ENCODE measurements at places on chromosomes 6 and 20.
A peak's percentile ranks its signal among the peaks of the same experiment; 100 is the strongest.

DNA sequence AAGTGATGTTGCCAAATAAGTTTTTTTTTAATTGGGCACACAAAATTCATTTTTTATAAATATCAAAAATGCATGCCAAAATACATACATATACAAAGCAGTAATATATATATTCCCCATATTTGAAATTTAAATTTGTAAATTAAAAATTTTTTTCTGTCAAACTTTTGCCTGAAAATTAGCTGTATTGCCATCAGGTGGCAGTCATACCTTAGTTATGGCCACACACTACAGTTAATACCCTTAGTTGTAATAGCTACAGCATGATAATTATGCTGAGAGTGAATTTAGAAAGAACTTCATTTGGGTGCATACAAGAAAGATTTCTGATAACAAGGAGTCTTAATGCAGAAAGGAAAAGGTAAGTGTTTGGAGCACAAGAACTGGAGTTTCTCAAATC is 46.2 kb upstream of the SDHAF4 start:
- peak; percentile 44 for DNase-seq

GRCh38 chr20:44683263-44684046 is 31.7 kb upstream of the CCN5 start:
- DNase-seq = peak; percentile 84

GRCh38 chr6:53306819-53307347 is 41.9 kb downstream of the ELOVL5 start:
- no peak for DNase-seq

DNA sequence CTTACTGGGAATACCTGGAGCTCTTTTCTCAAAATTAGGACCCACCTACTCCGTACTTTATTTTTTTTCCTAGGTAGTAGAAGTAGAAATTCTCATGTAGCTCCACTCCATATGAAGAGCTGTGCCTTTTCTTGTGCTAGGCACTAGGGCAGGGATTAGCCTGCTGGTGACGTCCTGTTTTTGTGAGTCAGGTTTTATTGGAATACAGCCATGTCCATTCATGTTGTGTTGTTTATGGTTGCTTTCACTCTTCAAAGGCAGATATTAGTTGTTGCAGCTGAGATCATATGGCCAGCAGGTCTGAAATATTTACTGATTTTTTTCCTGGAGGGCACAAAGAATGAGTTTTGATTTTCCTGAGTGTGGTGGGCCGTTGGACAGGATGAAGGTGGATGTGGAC is 20.5 kb downstream of the XRN2 start:
- no peak for DNase-seq

- no peak for DNase-seq
Measured at GRCh38 chr6:44561060-44561623, 173.6 kb downstream of the CDC5L start.

GRCh38 chr6:11830520-11830919 is 51.9 kb upstream of the ADTRP start:
- peak; percentile 19 for DNase-seq

- no peak for DNase-seq
Measured at GRCh38 chr20:15318682-15319081, 981.3 kb upstream of the FLRT3 start.

DNA sequence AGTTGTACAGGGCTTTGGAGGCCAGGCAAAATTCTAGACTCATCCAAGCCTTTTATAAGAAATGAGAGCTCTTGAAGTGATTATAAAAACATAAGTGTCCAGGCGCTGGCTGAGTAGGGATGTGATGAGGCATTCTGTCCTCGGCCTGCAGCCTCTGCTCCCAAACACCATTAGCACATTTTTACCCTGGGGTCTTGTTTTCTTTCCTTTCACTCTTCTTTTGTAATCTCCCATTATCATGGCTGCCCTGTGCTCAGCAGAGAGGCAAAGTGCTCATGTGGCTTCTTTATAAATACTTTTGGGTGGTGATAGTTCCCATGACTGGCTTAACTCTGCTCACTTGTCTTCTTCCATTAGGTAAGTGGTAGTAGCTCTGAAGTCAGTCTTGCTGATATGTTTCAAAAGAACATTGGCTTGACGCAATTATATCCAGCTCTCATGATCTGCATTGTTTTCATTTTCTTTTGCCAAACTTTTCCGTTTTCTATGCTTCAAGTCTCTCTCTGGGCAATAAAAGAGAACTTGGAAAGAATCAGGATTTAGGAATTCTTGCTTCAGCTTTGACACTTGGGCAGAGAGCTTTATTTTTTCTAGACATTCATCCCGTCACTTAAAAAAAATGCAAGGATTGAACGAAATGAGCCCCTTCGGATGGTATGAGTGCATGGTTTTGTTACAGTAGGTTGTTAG is 61.1 kb downstream of the CAP2 start:
- no peak for DNase-seq

DNA sequence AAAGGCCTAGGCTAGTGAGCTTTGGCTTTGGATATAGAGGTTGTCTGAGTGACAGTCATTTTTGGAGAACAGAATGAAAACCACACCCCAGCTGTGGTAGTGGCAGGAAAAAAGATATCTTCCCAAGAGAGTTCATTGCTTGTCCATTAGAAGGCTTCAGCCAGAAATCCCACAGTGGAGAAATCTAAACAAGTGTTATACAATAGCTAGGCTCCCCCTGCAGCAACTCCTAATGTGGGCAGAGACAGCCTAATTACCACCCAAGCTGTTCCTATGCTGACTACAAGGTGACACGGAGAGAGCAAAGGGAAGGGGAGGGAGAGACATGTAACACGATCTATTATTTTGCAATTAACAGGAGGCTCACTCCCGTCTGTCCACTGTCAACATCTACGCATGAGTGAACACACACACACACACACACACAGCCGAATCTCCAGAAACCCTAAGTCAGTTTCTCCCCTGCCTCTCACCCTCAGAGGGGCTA is 147.5 kb upstream of the TCF21 start:
- DNase-seq = no peak

- DNase-seq = no peak
Measured at GRCh38 chr20:63778034-63778752, 38.6 kb downstream of the SLC2A4RG start.

GRCh38 chr6:85126485-85127167 is 323.3 kb upstream of the NT5E start:
- DNase-seq = peak; percentile 44

DNA sequence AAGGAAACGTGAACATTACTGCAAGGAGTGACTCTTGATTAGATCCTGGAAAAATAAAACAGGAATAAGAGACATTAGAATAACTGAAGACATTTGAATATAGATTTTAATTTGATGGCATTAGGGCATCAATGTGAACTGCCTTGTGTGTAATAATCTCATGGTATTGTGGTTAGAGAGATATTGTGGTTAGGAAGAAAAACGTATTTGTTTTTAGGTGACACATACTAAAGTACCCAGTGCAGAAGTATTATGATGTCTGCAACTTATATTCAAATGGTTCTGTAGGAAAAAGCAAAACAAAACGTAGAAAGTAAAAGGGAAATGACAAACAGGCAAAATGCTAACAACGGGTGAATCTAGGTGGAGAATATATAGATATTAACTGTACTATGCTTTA is 65.9 kb upstream of the OGFRL1 start:
- no peak for DNase-seq

DNA sequence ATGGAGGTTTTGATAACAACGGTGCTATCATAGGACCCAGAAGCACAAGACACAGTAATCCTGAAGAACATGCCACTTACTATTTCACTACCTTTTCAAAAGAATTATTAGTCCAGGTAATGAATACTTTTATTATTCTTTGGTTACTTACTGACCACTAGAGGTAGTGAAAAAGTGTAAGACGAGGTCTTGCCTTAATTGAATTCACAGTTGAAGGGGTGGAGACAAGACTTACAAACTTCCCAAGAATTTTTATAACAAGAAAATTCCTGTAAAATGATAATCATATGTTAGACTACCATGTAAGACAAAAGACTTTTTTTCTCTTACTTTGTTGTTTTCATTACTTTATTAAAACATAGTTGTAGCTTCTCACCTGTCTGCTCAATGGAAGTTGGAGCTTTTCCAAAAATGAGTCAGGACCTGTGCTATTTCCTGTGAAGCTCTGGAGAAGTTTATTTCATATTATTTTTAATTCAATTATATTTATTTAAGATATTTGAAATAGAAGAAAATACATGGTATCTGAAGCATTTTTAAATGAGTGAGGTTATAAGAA is 52.4 kb downstream of the DOP1A start:
- DNase-seq = no peak

- no peak for DNase-seq
Measured at GRCh38 chr6:136720045-136720770, 72.1 kb downstream of the MAP3K5 start.

DNA sequence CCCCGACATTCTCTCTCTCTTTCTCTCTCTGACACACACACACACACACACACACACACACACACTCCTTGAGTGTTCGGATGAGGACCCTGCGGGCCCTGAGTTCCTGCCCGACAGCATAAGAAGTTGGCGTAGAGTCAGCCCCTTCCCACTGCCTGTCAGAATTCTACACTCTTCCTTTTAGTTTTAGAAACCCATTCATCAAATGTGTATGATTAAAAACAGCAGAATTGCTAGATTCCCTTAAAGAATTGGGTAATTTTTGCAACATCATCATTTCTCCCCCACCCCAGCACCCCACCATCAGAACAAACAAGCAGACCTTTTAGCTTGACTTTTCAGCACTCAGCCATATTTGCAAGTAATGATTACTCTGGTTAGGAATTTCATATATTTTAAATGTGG is 322.8 kb downstream of the FARS2 start:
- DNase-seq = no peak

- DNase-seq = peak; percentile 59
Measured at GRCh38 chr20:38304845-38305447, 990 bp downstream of the BPI start.

- no peak for DNase-seq
Measured at GRCh38 chr20:16381444-16381843, 191.8 kb downstream of the KIF16B start.

DNA sequence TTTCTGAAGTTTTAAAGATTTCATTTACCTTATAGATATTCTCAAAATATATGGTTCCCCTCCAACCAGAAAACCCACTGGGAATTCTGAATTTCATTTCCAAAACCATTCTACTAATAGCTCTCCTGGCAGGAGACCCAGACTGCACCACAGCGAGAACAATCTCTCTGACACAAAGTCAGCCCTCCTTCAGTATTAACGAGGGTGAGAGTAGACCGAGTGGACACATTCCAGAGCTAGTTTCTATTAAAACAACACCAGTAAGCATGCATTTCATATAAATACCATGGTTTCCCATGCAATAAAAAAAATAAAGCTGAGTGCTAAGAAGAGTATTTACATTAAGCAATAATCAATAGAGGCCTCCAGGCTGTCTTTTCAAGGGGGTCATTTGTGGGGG is 899.6 kb upstream of the SLC35B3 start:
- no peak for DNase-seq

GRCh38 chr20:48679599-48679998 is 148.2 kb downstream of the PREX1 start:
- DNase-seq = peak; percentile 80

- no peak for DNase-seq
Measured at GRCh38 chr6:34424200-34425131, 1.4 kb downstream of the RPS10 start.

DNA sequence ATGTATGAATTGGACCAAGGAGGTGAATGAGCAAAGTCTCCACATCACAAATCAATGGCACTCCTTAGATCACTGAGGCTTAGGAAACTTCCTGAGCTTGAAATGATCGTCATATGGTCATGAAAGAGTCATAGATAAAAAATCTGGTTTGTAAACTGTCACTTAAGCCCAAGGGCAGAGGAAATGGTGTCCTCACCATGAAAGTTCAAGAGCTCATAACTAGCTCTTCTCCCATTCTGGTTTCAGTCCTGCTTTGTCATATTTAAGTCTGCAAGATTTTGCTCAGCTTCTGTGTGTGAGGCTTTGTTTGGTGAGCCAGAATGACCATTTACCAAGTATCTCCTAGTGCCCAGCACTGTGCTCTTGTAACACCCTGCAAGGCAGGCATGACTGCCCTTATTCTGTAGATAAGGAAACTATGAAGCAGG is 60.5 kb downstream of the GJA10 start:
- no peak for DNase-seq

DNA sequence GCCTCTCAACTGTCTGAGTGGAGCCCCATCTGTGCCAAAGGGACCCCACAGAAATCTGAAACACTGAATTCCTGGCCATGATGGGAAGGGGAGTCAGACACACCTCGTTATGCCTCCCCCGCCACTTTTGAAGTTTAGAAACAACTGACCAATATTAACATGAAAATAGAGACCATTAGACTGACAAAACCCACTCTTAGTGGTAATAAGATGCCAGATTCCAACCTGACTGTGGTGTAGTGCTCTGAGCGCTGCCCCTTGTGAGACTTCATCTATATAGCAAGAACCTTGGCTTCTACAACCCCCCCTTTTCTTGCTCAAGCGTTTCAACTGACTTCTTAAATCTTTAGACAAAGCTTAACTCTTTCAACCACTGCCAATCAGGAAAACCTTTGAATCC is 46.1 kb upstream of the UNC93A start:
- no peak for DNase-seq

DNA sequence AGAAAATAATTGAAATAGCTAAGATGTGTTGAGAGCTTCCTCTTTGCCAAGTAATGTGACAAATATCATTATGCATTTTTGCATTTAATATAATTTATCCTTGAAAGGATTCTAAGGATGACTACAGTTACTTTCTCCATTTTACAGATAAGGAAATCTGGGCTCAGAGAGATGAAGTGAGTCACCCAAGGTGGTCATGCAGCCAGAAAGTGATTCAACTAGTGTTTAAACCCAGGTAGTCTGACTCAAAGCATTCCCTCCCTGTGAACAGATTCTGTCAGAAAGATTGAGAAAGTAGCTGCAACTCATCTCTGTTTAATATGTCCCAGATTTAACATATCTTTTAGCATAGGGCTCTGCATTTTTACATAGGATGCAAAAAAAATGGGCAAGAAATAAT is 28.1 kb downstream of the NRSN1 start:
- DNase-seq = no peak

GRCh38 chr6:107173779-107174178 is 58.5 kb upstream of the BEND3 start:
- DNase-seq = no peak

DNA sequence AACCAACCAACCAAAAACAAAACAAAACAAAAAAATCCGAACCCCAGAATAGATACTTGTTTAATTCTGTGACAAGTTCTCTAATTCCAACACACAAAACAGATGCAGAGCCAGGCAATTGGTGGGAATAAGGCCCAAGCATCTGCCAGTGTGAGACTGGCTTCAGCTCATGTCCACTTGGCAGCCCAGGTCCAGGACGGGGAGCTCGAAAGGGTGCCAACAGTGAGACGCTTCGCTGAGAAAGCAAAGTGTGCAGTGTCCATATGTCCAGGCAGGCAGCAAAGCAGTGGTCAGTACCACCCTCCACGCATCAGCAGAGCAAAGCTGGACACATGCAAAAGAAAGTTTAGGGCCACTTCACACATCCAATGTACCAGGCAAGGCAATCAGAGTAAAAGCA is 102.9 kb downstream of the RALGAPA2 start:
- DNase-seq = no peak

DNA sequence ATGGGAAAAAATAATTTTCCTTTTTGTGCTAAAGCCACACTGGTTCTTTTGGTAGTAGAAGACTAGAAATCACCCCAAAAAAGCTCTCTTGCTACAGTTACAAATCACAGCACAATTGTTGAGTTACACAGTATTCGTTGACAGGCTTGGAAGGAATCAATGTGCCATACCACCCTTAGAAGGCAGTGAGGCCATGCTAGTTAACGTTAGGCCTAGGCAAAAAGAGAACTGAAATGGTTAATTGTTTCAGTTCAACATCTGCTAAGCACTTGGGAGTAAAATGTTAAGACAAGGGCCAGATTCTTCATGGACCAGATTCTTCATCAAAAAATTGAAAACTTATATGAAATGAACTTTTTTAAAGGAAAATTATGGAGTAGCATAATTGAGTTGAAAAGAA is 626.2 kb downstream of the UTRN start:
- DNase-seq = no peak

- DNase-seq = no peak
Measured at GRCh38 chr6:2900821-2901644, 2.1 kb downstream of the SERPINB9 start.

All from NAMALWA (cell line).